ENCODE measurements at places on chromosomes 4 and X.

- no peak for DNase-seq
These were observed 236.2 kb downstream of the FRAS1 start for GRCh38 chr4:78293348-78293747.

DNA sequence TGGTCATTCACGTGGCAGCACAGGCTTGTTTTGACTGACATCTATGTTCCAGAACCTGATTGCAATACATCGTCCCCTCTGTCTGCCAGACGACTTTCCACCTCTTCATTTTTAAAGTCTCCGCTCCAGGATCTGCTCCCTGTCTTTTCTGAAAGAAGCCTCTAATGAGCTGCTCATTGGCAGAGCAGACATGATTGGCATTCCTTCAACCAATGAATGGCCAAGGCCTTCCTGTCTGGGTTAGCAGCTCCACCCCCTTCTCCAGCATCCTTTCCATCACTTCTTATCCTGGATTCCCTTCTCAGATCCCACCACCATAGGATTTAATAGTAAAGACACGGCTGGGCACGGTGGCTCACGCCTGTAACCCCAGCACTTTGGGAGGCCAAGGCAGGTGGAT lies 202.7 kb upstream of the KLF3 start:
- DNase-seq, result no peak

- DNase-seq, result no peak
These were observed 24.2 kb upstream of the MXRA5 start for GRCh38 chrX:3370656-3371055.

GRCh38 chr4:76208005-76208765 lies 5.4 kb downstream of the SCARB2 start:
- DNase-seq, result no peak

Data from activated CD8-positive, alpha-beta memory T cell treated with anti-CD3 and anti-CD28 coated beads, Interleukin-2, amount 10 ng/mL, durations not matched to agents 7 days and 5 days (primary cell).